ENCODE measurements at places on chromosomes 4 and X.

- no peak for DNase-seq
Measured at GRCh38 chr4:153514001-153514526, 47.9 kb downstream of the TMEM131L start.

DNA sequence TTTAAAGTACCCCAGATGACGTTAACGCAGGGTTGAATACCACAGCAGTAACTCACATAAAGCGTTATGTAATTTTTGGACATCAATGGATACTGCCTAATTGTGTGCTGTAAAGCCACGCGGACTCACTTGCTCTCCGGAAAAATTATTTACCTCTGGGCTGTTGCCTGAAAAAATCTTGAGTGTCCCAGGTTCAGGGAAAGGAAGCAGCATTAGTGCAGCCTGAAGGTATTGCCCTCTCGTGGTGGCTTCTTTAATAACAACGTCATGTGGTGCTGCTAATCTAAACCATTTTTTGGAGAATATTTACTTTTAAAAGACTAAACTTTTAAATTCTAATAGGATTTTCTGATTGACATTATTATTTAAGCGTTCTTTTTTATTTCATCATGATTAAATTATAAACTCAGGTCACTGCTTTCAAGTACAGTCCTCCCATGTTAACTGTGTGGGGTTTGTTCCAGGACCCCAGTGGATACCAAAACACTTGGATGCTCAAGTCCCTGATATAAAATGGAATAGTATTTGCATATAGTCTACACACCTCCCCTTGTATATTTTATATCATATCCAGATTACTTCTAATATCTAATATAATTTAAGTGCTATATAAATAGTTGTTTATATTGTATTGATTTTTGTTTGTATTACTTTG, 384.8 kb downstream of the FAM133A start:
- DNase-seq: no peak

GRCh38 chrX:31443654-31444053, 371.8 kb upstream of the FTHL17 start:
- DNase-seq: no peak

DNA sequence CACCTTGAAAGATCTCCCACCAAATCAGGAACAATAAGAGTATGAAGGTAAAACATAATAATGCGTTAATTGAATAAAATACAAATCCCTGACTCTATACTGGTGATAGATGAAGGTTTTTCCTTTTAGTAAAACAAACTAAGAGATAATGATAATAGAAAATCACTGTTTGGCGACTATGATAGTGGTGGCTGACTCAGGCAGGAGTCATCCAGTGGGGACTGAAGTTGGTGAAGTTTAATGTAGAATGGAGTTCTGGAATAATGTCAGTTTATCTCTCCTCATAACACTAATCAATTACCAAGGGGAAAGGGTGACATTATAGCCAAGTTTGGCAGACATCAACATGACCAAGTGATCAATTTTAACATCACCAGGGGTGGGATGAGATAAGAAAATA, 21.3 kb downstream of the ABCG2 start:
- DNase-seq: no peak

DNA sequence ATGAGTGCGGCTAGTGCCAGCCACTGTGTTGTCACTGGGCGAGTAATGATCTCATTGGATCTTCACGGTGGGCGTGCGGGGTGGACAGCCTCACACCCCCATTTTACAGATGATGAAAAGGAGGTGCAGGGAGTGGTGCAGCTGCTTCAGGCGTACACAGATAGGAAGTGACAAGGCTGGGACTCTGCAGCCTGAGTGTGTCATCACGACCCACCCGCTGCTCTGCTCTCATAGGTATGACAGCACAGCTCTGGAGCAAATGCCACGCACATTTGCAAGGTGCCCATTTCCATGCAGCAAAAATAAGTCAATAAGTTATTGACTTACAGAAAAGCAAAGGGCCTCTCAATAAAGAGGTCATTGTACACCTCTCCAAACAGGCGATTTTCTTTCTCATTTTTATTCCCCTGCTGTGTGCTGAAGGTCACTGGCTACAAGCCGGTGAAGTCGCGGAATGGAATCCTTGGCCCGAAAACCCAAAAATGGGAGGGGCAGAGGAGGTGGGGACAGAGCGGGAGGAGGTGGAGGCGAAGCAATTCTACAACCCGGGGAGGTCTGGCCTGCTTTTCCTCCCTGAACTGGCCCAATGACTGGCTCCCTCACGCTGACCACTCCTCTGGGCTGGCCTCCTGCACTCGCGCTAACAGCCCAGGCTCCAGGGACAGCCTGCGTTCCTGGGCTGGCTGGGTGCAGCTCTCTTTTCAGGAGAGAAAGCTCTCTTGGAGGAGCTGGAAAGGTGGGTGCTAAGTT, at the start of gene SOD3:
Gene SOD3 (plus strand): TSS at position 658 of the 750 bp plus-strand sequence. CDS start 3,949 bp downstream, outside the sequence.
- DNase-seq: no peak

DNA sequence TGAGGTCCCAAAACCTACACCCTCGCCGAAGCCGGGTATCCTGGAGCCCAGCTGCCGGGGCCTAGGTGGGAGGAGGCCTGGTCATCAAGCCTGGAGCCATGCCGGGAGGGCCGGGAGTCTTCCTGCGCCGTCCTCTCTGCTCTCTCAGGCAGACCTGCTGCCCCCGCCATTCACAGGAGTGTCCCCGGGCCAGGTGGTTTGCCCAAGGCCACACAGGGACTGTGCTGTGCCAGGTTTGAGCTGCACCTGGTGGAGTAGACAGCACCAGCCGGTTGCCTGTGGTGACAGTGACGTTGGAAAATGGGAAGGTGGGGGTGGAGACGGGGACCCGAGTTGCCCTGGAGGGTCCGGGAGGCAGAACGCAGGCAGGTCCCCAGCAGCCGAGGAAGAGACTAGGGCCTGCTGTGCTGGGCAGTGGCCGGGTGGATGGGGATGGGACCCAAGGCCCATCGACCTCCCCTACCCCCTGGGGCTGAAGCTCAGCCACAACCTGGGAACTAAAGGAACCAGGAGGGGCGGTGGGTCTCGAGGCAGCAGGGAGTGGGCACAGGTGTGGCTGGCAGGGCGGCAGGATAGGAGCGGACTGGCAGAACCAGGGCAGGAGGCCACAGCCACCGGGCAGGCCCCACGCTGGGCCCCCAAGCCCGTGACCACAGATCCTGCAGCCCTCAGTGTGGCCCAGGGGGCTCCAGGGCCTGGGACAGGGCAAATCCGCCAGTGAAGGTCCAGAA, 9.5 kb downstream of the DOK7 start:
- no peak for DNase-seq

Data from activated CD4-positive, alpha-beta T cell treated with anti-CD3 and anti-CD28 coated beads, Interleukin-2, amount 50 U/mL, for 48 hours (primary cell).